Subcutaneous preadipocyte (primary cell): ENCODE measurements at places on chromosomes 4 and X. TPM values are rescaled to one million over a fixed set of nuclear protein-coding genes. Genes with fewer than 3 reads are reported as not detected.

Gene KLHL2
- 7.3 and 10.6 TPM in 2 replicates for total RNA-seq

Gene C4orf50
- total RNA-seq: not detected in 2 replicates

Gene SLC38A5
- total RNA-seq: 111 and 131 TPM in 2 replicates

Gene HPF1
- total RNA-seq: 19.0 and 23.9 TPM in 2 replicates

Gene PLK4
- 9.6 and 16.2 TPM in 2 replicates for total RNA-seq

Gene COX7B2
- not detected in 2 replicates for total RNA-seq

Gene PCYT1B
- under 0.01 and 0.20 TPM in 2 replicates for total RNA-seq
